Right ventricle myocardium superior (tissue), 1 donor: ENCODE measurements at places on chromosomes 4 and X.

- DNase-seq, result no peak
Observed at GRCh38 chr4:56267558-56267957, 119.7 kb downstream of the AASDH start.

DNA sequence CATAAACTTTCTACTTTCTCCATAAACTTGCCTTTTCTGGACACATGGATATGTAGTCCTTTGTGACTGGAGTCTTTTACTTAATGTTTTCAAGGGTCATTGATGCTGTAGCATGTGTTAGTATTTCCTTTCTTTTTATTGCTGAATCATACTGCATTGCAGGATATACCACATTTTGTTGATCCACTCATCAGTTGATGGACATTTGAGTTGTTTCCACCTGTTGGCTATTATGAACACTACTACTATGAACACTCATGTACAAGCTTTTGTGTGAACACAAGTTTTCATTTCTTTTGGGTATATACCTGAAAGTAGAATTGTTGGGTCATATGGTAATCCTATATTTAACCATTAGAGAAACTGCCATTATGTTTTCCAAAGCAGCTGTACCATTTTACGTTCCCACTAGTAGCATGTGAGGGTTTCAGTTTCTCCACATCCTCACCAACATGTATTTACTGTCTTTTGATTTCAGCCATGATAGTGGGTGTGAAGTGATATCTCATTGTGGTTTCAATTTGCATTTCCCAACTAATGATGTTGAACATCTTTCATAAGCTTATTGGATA is 26.3 kb upstream of the GPM6B start:
- DNase-seq, result no peak

DNA sequence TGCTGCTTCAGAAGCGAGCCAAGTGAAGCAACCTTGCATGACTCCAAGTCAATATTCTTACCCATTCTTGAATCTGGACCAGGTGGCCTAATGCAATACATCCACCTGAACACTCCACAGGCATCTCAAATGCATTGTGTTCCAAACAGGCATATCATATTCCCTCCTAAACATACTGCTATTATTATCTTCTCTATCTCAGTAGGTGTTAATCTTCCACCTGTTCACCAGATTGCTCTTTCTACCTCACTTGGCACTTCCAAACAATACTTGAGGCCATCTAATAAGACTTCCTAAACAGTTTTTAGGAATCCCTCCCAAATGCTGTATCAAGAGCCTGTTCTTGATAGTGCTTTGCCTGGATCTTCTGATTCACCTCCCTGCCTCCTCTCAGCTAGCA is 90.7 kb downstream of the GPRIN3 start:
- DNase-seq, result no peak

- DNase-seq, result no peak
Observed at GRCh38 chr4:25662306-25662705, 6.7 kb downstream of the SLC34A2 start.
